Glutamatergic neuron (in vitro differentiated cells): ENCODE measurements at places on chromosomes 12 and 14.

- DNase-seq, result no peak
- no peaks in the 10 kb centered on the region for H3K4me1 ChIP-seq
- no peak overlapping the region for H3K4me3 ChIP-seq
- H3K27me3 ChIP-seq, result peaks cover 1% of the 10 kb centered on the region
- no peak overlapping the region for H3K27ac ChIP-seq
Observed at GRCh38 chr12:71385155-71385554, 54.4 kb upstream of the LGR5 start.

DNA sequence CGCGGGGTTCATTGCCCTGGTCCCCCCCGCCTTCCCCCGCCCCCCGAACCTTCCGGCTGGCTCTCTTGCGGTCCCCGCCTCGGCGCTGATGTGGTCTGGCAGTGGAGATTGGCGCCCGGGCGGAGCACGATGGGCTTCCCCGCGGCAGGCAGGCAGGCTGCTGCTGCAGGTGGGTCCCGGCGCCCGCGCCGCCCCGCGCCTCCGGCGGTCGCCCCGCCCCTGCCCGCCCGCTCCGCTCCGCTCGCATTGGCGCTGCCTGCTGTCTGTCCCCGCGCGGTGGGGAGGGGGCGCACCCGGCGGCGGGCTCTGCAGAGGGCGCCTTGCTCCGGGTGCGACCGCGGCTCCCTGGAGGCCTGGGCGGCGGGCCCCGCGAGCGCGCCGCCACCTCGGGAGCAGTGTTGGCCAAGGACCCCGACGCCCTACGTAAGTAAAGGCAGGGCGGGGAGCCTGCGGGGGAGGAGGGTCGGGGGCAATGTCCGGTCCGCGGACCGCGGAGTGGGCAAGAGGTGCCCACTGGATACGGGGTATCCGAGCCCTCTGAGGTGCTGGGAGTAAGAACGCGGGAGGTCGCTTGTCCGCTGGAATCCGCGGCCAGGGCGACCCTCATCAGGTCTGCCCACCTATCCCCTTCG lies at the start of gene AKAP5:
Gene AKAP5 (plus strand): TSS at position 309 of the 632 bp plus-strand sequence. CDS start 2,896 bp downstream, outside the sequence.
- DNase-seq, result peak; percentile 78
- peaks cover 6% of the 10 kb centered on the region for H3K27me3 ChIP-seq
- H3K36me3 ChIP-seq, result no peaks in the 10 kb centered on the region
- H3K4me1 ChIP-seq, result no peaks in the 10 kb centered on the region

DNA sequence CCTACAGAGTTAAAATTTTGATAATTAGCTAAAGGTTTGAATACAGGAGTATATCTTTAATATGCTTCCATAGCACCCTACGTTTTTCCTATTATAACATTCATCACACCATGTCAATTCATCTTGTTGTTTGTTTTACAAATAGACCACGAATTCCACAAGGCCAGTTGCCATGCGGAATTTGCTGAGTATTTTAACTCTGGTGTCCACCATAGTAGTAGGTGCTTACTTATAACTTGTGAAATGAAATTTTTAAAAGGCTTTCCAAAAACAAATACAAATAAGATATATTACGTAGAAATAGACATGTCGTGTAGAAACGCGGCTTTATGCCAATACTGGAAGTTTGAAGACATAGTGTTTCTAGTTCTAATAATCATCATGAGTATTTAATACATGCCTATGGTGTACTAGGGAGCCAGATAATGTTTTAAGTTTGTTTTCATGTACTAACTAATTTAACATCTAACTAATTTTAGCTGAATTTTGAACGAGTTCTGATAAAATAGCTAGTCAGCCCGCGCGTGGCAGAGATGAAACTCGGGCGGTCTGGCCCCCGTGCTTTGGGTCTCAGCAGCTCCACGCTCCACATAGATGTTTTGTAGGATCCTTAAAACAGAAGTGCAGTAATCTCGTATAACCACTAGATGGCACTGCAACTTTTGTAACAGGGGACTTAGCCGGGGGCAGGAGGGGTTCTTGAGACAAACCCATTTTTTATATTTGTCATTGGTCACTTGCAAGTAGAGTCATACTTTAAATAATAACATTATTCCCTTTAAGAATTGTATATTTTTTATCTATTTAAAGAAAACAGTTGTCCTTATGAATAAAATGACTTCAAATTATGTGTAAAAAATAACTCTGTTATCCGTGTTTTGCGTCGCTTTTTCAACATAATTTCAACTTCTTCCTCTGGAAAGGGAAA lies 10.2 kb downstream of the CD69 start:
- H3K27ac ChIP-seq, result no peak overlapping the region
- no peak overlapping the region for H3K4me3 ChIP-seq
- no peaks in the 10 kb centered on the region for H3K4me1 ChIP-seq
- H3K27me3 ChIP-seq, result no peaks in the 10 kb centered on the region
- no peak for DNase-seq

DNA sequence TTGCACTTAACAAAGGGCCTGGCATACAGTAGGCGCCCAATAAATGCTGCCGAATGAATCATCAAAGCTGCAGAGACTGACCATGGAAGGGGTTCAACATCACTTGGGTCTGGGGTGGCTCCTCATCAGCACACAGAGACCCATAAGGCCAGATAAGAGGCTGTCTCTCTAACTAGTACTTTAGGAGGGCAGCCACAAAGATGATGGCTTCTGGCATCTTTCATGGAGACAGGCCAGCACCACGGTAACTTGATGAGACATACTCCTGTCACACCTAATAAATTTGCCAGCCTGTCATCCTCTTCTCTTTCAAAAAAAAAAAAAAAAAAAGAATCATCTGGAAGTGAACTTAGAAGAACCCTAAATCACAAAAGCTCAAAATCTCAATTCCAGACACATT lies 3.4 kb downstream of the PRIMA1 start:
- H3K36me3 ChIP-seq, result no peaks in the 10 kb centered on the region
- H3K4me1 ChIP-seq, result peaks cover 22% of the 10 kb centered on the region
- DNase-seq, result no peak
- no peak overlapping the region for H3K27ac ChIP-seq

GRCh38 chr12:6603095-6603567 lies 4.0 kb downstream of the CHD4 start:
- H3K27ac ChIP-seq, result peak overlapping the region; percentile 95
- H3K4me3 ChIP-seq, result peak overlapping the region; percentile 100
- peaks cover 36% of the 10 kb centered on the region for H3K4me1 ChIP-seq
- peaks cover 25% of the 10 kb centered on the region for H3K27me3 ChIP-seq
- H3K36me3 ChIP-seq, result peaks cover 18% of the 10 kb centered on the region

GRCh38 chr12:23941780-23942179 lies 7.7 kb downstream of the SOX5 start:
- H3K36me3 ChIP-seq, result no peaks in the 10 kb centered on the region
- H3K4me3 ChIP-seq, result no peak overlapping the region
- H3K27me3 ChIP-seq, result no peaks in the 10 kb centered on the region
- no peak overlapping the region for H3K27ac ChIP-seq
- no peak for DNase-seq
- H3K4me1 ChIP-seq, result peaks cover 35% of the 10 kb centered on the region

- H3K36me3 ChIP-seq, result no peaks in the 10 kb centered on the region
- peaks cover 12% of the 10 kb centered on the region for H3K4me1 ChIP-seq
- peak; percentile 79 for DNase-seq
- peak overlapping the region; percentile 58 for H3K4me3 ChIP-seq
- peaks cover 9% of the 10 kb centered on the region for H3K27me3 ChIP-seq
Observed at GRCh38 chr12:124568431-124569374, 1.3 kb upstream of the NCOR2 start.

- H3K36me3 ChIP-seq, result peaks cover 7% of the 10 kb centered on the region
- H3K27me3 ChIP-seq, result no peaks in the 10 kb centered on the region
- no peak overlapping the region for H3K4me3 ChIP-seq
- DNase-seq, result no peak
- H3K4me1 ChIP-seq, result peaks cover 2% of the 10 kb centered on the region
Observed at GRCh38 chr12:127445581-127446139, 821.3 kb upstream of the TMEM132C start.

GRCh38 chr12:12398026-12398859 lies 41.4 kb downstream of the BORCS5 start:
- no peak for DNase-seq
- peaks cover 3% of the 10 kb centered on the region for H3K27me3 ChIP-seq
- no peak overlapping the region for H3K4me3 ChIP-seq
- no peak overlapping the region for H3K27ac ChIP-seq
- H3K4me1 ChIP-seq, result peaks cover 6% of the 10 kb centered on the region

GRCh38 chr12:124388679-124389137 lies 93.8 kb downstream of the RFLNA start:
- H3K36me3 ChIP-seq, result peaks cover 5% of the 10 kb centered on the region
- peak; percentile 84 for DNase-seq
- H3K27me3 ChIP-seq, result peaks cover 17% of the 10 kb centered on the region
- peak overlapping the region; percentile 66 for H3K27ac ChIP-seq
- H3K4me1 ChIP-seq, result peaks cover 25% of the 10 kb centered on the region

GRCh38 chr14:104253901-104254353 lies 115.5 kb downstream of the KIF26A start:
- DNase-seq, result peak; percentile 13
- peak overlapping the region; percentile 7 for H3K4me3 ChIP-seq
- H3K4me1 ChIP-seq, result peaks cover 4% of the 10 kb centered on the region
- peaks cover 5% of the 10 kb centered on the region for H3K27me3 ChIP-seq
